ENCODE measurements at places on chromosomes 2 and 18.

DNA sequence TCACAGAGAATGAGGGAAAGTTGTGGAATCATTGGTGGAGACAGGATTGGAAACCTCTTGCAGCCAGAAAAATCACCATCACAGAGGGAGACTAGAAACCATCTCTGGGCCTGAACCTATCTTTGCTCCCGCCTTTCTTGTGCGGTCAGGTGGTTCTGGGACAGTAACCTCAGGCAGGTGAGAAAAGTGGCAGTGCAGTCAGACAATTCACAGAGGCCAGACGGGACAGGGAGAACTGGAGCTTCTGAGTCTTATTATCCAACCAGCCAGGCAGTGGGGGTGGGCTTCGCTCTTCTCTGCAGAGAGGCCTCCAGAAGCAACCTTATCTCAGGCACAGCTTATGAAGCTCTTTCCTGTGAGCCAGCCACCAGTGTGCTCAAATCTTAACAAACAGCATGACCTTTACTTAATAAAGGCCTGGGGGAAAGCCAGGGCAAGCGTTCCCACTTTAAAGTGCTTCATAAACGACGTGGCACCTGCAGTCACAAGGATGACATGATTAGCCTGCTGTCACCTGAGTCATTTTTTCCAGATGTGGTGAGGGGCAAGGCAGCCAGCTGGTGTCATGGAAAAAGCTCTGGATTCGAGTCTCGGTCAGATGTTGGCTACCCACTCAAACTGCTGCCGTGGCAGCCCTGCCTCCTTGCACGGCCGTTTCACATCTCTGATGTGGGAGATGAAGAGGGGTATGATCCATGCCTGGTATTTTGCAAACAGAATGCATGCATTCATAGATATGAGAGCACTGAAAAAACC, 109.7 kb downstream of the B3GNT2 start:
- DNase-seq: no peak

- DNase-seq: no peak
These were observed 133.5 kb downstream of the TMEM182 start for GRCh38 chr2:102895376-102895775.

- peak; percentile 75 for DNase-seq
These were observed 5.0 kb upstream of the ADAM17 start for GRCh38 chr2:9560628-9561027.

GRCh38 chr2:127857265-127857808, 618 bp downstream of the POLR2D start:
- DNase-seq: no peak

DNA sequence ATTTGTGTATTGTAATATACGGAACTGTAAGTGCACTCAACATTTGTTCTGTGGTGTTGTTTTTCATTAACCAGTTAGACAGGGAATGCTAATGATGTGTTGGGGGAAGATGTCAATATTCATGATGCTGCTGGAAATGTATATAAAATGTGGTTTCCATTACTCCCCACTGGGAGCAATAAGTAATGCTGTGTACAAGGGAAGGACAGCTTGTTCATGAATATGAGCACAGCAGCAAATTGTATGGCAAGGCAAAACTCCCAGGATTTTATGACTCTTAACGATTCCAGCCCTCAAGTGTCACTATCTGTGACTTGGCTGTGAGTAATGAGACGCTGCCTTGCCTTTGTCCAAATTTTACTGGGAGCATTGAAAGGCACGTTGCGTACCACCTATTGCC, 312.4 kb upstream of the DDX18 start:
- DNase-seq: no peak
